ENCODE measurements at places on chromosomes 16 and 17.

- DNase-seq: no peak
Observed at GRCh38 chr16:71610447-71610846, 15.5 kb upstream of the MARVELD3 start.

GRCh38 chr17:43367737-43368242, 31.0 kb upstream of the ARL4D start:
- no peak for DNase-seq

DNA sequence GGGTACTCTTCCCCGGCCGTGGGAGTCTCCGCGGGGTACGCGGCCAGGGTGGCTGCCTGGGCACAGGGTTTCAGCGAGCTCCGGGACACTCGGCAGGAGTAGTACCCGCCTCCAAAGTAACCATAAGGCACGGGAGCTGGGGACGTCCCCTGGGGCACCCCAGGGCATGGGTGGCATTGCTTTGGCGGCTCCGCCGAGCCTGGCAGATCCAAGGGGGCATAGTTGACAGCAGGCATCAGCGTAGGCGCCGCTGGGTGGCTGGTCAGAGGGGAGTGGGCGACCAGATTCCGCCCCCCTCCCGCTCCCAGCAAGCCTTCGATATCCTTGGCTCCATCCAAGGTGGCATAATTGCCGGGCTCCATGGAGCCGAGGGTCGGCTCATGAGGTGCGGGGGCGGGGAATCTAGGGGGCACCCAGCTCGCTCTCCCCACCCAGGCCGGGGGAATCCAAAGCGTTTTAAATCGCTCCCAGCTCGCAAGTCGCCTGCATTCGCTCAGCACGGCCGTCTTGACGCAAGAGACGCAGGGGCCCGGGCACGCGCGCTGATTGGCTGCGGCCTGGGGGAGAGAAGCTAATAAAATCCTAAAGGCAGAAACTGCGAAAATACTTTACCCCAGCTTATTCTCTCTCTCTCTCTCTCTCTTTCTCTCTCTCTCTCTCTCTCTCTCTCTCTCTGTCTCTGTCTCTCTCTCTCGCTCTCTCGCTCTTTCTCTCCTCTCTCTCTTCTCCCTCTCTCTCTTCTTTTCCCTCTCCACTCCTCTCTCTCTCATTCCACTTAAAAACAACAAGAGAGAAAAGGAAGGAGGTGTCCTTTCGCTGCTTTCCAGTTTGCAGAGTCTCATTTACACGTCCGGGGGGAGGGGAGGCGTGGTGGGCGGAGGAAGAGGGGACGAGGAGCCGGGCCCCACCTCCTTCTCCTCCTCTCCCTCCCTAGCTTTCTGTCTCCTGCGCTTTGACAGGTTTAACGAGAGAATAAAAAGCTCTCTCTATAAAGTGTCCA, at the start of gene HOXB13:
HOXB13 (minus strand) TSS at position 519 of the 1,000 bp plus-strand sequence; CDS start at position 362, 157 bp downstream.
- DNase-seq: no peak

- DNase-seq: no peak
Observed at GRCh38 chr17:42422412-42422957, 571 bp downstream of the CAVIN1 start.

DNA sequence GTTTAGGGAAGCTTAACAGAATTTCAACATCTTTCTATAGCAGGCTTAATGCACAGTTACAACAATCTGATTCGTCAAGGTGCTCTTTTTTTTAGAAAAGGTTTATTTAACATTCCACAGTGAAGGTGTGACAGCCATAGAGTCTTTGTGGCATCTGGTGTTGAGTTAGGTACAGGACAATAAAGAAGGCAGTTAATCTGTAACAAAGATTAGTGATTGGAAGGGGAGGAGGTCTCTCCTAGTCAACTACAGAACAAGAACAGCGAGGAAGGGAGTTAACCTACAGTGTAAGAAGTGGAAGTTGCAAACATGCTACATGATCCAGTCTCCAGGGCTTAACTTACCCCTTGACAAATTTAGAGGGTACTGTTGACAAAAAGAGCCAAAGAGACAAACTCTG, 3.0 kb upstream of the ZDHHC7 start:
- DNase-seq: no peak

DNA sequence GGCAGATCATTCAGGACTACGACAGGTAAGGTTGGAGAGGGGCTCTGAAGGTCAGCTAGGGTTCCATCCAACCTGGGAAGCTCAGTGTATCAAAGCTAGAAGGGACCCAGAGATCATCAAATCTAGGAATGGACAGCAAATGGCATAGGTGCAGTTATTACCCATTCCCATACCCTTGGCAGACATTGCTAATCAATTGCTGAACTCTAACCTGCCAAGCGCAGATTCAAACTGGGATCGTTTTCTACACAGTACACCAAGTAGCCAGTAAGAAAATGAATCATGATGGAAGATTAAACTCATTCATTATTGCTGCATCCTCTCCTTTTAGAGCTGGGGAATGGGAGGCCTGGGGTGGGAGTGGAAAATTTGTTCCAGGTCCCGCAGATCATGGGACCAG, 33.6 kb downstream of the CPNE2 start:
- no peak for DNase-seq

- DNase-seq: no peak
Observed at GRCh38 chr16:2385190-2385836, 43.9 kb upstream of the CCNF start.

DNA sequence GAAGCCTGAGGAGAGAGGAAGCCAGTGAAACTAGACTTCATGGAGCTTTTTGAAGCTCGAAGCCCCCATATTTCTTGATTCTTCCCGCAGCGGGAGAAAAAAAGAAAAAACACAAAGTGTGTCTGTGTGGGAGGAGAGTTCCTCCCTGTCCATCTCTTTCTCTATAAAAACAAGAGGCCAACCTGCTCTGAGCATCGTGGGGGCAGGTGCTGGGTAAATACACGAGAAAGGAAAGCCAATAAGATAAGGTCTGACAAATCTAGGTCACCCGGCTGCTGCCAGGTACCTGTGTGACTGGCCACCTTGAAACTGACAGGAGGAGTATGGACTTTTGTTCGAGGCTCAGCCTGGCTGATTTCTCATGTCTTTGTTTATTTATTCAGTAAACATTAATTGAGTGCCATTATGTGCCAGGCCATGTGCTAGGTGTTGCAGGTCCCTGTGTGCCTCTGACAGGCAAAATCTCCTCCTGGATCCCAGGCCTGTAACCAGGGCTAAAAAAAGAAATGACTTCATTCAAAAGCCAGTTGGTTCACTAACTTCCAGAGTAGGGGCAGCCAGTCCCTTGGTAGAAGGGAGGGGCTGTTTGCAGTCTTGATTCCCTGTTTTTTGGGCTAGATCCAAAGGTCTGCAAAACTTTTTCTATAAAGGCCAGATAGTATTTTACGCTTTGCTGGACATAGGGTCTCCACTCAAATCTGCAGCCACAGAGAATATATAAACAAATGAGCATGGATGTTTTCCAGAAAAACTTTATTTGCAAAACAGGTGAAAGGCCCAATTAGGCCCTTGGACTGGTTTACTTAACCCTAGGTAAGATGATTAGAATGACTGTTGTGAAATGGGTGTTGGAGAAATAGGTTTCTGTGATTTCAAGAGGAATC, 35.6 kb downstream of the YPEL2 start:
- DNase-seq: no peak

- DNase-seq: no peak
Observed at GRCh38 chr17:81431545-81432482, 36.6 kb downstream of the BAHCC1 start.

DNA sequence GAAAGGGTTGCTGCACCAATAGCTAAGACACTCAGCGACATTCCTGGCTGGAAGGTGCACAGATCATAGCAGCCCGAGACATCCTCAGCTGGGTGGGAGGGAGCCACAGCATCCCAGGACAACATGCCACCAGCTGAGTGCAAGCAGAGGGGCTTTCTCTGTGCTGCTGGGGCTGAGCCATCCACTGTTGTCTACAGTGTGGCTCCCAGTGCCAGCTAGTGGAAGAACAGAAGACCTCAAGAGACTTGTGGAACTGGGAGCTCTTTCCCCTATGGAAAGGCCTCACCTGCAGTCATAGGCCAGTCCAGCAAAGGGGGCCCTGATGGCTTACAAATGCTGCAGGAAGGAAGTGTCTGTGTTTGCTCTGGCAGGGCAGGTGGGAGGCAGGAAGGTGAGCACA, 131.0 kb downstream of the C16orf78 start:
- DNase-seq: no peak

- DNase-seq: no peak
Observed at GRCh38 chr17:15267996-15268395, 2.9 kb upstream of the PMP22 start.

DNA sequence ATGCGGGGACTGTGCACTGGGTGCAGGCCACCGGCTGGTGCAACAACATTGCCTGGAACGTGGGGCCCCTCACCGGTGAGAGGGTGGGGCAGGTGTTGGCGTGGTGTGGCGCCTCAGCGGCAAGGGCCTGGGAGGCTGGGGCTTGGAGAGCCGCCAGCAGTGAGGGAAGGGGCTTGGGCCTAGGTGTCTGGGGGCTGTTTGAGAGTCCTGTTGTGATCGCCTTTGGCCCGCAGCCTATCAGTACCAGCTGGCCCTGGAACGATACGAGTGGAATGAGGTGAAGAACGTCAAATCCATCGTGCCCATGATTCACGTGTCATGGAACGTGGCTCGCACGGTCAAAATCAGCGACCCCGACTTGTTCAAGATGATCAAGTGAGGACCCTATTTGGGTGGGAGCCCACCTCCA, 2.6 kb upstream of the TMEM88 start:
- DNase-seq: no peak

DNA sequence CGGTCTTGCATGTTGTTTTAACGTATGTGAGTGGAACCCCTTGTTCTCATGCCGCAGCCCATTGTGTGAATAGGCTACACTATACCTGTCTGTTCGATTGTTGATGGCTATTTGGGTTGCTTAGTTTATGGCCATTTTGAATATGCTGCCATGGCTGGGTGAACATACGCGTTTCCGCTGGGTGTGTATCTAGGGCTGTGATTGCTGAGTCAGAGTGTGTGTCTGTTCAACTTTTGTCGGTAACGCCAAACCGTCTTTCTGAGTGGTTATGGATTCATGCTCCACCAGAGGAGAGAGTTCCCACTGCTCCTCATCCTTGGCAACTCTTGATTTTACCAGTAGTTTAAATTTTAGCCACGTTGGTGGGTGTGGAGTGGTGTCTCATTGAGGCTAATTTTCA, 77.0 kb downstream of the METRNL start:
- no peak for DNase-seq

DNA sequence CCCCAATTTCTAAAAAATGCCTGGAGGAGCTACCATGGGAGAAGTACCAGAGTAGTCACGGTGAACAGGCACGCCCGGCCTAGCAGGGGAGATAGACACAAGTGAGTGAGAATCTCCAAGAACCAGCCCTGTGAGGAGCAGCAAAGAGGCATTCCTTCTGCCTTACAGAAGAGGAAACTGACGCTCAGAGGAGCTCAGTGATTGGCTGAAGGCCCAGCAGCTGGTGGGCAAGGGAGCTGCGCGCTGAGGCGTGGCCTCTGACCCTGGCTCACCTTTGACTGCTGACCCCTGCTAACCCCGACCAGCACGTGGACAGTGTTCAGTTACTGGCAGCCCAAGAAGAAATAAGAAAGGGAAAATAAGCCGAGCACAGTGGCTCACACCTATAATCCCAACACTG, 1.8 kb downstream of the C16orf96 start:
- no peak for DNase-seq

DNA sequence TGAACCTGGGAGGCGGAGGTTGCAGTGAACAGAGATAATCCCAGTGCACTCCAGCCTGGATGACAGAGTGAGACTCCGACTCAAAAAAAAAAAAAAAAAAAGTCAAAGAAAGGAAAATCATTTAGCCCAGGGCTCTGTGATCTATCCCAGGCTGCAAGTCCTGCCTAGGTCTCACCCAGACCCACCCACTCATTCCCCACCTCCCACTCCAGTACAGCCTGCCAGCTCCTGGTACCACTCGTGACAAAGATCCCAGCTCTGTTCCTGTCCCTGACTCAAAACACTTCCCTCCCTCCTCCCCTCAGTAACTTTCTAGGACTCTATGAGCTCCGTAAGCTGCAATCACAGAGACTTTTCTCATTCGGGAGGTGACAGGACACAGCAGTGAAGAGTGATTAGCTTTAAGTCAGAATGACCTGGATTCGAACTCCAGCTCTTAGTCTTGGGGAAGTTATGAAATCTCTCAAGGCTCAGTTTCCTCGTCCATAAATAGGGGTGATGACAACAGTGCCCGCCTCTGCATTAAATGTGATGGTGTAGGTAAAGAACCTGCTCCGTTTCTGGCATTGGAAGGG, 28.0 kb upstream of the MRPS23 start:
- DNase-seq: no peak

GRCh38 chr16:65543781-65544740, 422.2 kb upstream of the CDH11 start:
- DNase-seq: no peak

DNA sequence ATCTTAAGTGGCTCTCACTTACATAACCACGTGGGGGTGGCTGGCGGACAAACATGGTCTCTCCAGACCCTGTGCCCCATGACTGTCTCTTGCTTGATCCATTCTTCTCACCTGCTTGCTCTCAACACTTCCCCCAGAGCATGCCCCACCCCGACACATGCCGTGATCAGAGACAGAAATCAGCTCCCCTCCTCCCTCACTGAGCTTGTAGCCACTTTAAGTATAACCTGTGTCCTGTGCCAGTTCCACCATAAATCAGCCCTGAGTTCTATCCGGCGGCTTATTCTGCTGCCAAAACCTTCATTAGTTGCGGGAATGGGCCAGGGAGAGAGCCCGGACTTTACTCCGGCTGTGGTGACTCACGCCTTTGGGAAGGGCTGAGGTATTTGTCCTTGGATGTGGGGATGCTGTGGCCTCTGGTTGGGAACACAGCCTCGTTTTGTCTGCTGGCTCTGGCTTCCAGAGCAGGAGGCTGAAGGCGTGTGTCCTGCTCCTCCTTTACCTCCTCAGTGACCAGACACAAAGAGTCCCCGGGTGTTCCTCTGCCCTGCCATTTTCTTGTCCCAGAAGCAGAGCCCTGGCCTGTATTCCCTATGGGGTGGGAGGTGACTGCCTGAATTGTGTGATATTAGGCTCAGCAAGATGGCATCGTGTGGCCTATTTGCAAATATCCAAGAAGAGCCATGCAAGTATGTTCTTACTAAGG, 21.1 kb downstream of the ANKRD40 start:
- no peak for DNase-seq

DNA sequence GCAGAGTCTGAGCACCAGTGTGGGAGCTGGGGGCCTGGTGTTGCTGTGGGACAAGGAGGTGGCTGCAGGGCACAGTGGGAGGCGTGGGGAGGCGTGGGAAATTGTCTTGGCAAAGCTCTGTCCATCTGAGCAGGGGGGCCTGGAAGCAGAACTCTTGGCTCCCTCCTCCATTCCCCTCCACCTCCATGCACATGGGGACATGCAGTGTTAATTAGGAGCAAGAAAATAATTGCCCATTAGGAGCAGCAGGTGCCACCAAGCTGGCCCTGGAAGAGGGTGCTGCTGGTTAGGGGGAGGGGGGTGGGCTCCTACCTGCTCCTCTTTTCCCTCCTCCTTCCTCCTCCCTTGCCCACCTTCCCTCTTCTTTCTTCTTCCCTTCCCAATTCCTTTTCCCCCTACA, 4.5 kb downstream of the TTYH2 start:
- DNase-seq: no peak

DNA sequence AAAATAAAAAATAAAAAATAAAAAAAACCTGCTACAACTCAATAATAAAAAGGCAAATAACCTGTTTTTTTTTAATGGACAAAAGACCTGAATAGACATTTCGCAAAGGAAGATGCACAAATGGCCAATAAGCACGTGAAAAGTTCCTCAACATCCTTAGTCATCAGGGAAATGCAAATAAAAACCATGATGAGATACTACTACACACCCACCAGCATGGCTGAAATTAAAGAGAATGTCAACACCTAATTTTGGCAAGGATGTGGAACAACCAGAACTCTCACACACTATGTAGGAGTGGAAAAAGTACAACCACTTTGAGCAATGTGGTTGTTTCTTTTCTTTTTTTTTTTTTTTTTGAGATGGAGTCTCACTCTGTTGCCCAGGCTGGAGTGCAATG, 24.6 kb downstream of the COG7 start:
- DNase-seq: no peak

GRCh38 chr16:88499836-88500251, 46.8 kb downstream of the ZFPM1 start:
- no peak for DNase-seq

Measured in bone marrow (tissue), 2 donors.